ENCODE measurements at places on chromosomes 1 and 21. TPM values are rescaled to one million over a fixed set of nuclear protein-coding genes. Genes with fewer than 3 reads are reported as not detected.

DNA sequence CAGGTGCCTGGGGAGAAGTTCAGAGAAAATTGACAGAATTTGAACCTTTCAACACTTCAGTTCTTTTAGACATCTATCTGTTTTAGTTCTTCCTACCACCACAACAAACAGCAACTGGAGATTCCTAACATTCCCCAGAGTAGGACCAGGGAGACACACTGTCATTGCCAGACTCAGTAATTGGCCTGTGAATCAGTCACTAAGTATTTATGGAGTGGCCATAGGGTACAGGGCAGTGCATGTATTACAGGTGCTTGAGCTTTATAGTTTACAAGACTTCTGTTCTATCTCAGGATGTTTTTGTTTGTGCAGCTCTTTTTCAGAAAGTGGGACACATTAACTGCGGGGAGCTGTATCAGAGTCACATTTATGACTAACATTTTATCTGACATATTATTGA, 1.7 kb downstream of the CDC14A start:
- no peak for DNase-seq

DNA sequence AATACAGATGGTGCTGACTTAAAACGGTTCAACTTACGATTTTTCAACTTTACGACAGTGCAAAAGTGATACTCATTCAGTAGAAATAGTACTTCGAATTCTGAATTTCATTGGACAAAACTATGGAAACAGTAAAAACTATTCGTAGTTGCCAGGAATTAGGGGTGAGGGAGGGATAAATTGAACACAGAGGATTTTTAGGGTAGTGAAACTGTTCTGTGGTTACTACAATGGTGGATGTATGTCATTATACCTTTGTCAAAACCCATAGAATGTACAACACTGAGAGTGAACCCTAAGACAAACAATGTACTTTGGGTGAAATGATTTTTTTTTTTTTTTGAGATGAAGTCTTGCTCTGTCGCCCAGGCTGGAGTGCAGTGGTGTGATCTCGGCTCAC, 7.5 kb downstream of the DDR2 start:
- no peak for DNase-seq

Gene SELENON
- total RNA-seq, result 69.7 TPM

Gene TMEM52
- 2.4 TPM for total RNA-seq

Gene BRDT
- total RNA-seq, result not detected

Gene MANEAL
- 6.9 TPM for total RNA-seq

GRCh38 chr1:216926720-216927510, 203.7 kb upstream of the ESRRG start:
- DNase-seq, result no peak

DNA sequence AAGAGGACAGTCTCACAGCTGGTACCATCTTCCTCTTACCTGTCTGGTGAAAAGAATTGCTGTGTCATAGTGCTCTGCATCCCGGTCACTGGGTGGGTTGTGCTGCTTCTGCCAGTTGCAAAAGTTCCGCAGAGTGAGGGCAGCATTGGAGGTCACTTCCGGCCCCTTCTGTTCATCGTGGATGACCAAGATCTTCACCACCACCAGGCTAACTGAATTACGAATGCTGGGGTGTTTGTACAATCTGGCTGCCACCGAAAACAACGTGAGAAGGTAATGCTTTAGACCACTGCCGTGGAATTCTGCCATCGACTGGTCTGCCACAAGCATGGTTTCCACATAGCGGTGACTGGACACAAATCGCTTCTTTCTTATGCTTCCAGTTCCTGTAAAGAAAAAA, 2.9 kb downstream of the ADAMTS1 start:
- no peak for DNase-seq

Gene SEMA6C
- 9.1 TPM for total RNA-seq

Gene LCE1A
- total RNA-seq, result not detected

DNA sequence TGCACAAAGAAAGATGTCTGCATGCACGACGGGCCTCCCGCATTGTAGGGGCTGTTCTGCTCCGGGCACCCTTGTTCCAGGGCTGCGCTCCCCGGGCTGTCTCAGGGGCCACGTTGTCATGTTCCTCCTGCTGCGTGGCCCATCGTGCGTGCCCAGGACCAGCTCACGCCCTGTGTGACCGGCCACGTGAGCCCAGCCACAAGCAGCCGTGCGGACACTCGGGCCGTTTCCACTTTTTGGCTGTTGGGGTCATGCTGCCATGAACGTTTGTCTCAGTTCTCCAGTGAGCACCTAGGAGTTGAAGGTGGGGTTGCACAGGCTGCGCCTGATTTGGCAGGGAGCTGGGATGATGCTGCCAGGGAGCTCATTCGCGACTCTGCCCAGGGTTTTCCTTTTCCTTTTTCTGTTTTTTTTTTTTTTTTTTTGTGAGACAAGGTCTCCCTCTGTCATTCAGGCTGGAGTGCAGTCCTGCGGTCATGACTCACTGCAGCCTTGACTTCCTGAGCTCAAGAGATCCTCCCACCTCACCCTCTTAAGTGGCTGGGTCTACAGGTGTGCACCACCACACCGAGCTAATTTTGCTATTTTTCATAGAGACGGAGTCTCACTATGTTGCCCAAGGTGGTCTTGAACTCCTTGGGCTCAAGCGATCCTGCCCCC, 17.4 kb downstream of the PDXK start:
- no peak for DNase-seq

- DNase-seq, result no peak
These were observed 229.3 kb downstream of the USH2A start for GRCh38 chr1:216193839-216194443.

Gene KRTAP7-1
- not detected for total RNA-seq

- DNase-seq, result no peak
These were observed 176.5 kb downstream of the HIVEP3 start for GRCh38 chr1:41742219-41742618.

DNA sequence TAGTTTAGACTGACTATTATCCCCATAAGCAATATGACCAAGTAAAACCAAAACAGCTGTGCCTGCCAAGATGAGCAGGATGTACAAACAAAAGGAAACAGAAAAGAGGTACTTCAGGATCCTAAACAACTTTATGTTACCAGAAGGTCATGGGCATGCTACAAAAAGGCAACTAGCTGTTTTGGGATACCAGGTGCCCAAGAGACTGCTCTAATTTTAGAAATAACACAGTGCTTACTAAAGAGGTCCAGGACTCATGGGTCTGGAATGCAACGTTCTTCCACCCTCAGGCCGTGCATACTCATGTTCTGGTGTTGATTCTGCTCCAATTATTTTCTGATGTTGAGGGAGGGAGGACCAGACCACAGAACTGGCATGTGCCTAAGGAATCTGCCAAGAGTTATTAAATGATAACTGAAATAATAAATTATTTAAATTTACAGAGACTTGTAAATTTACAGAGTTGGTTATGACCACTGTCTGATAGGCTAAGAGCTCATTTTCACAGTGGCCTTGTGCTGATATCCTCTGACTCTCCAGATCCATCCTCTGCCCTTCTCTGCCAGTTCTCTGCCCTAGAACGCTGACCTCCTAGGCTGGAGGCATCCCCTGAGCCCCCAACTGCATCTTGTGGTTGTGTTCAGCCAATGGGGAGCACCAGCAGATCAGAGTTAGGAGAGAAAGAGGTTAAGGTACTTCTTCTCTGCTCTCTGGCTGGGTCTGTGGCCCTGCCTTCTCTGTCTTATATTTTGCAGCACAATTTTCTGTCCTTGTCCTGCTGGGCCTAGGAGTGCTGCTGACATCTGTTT, 37.7 kb upstream of the BCL10 start:
- no peak for DNase-seq

- no peak for DNase-seq
These were observed 79.5 kb upstream of the BACH1 start for GRCh38 chr21:29219165-29219770.

Gene PDE4B
- total RNA-seq, result 5.2 TPM

DNA sequence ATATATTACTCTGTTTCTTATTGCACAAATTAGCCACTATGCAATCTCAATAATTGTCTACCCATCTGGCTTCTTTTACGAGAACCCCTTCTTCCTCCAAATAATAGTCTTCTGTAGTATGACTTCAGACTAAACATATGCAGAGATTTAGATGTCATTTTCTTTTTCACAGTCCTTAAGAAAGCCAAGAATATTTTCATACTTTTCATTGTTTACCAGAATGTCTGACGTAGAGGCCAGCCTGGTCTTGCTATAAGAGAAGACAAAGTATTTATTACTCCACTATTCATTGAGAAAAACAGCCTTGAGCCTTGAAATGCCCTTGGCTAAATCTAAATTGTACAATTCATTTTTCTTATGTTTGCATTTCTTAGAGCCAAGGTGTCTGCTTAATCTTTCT, 714.9 kb upstream of the CXADR start:
- DNase-seq, result no peak

Gene BSND
- not detected for total RNA-seq

Gene PTPRF
- total RNA-seq, result 478 TPM

DNA sequence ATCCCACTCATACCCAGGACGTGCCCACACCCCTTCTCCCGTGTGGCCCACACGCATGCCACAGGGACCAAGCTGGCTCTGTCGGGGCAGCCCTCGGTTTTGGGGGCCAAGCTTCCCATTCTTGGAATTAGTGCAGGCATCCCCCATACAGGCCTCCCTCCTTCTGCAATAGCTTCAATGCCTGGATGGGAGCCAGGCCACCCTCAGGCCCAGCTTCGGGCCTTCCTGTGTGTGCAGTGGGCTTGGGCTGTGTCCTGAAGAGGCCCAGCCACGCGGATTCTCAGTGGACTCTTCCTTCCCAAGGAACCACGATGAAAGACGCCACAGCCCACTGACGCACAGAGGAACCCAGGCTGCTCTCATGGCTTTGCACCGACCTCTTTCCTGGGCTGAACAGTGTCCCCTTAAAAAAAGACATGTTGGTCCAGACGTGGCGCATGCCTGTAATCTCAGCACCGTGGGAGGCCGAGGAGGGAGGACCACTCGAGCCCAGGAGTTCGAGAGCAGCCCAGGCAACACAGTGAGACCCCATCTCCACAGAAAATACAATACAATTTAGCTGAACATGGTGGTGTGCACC, 3.4 kb downstream of the KRTAP10-11 start:
- no peak for DNase-seq

Gene HSPB7
- total RNA-seq, result 187 TPM

DNA sequence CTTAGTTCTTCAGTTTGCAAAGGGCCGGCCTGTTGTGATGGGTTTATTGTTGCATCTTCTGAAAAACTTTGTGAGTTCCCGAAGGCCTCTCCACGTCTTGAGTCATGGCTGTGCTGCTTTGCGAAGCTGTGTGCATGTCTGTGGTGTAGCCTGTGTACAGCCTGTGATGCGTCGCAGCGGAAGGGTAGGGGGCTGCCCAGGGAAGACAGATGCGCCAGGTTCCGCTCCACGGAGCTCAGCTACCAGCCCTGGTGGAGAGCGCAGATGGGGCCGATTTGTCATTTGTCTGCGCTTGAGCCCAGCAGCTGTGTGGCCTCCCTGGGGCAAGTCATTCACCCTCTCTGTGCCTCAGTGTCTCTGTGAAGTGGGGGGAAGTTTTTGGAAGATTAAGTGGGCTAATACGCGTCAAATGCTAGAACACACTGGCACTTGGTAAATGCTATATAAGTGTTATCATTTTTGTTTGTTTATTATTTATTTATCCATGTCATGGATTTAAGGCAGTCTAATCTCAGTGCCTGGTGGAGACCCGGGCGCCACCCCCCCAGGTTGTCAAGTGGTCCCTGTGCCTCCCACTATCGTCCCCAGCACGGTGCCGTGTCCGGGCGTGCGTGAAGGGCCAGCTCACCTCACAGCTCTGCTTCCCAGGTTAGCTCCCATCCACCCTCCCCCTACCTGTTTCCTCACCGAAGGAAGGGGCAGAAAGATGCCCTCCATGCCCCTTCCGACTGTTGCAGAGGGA, 8.4 kb downstream of the PDE9A start:
- no peak for DNase-seq

- no peak for DNase-seq
These were observed 50.9 kb downstream of the NTMT2 start for GRCh38 chr1:170196490-170197236.

- no peak for DNase-seq
These were observed 52.2 kb downstream of the MAP3K7CL start for GRCh38 chr21:29182691-29183092.

GRCh38 chr21:33857846-33858666, 57.5 kb downstream of the ATP5PO start:
- no peak for DNase-seq

Gene LHX4
- total RNA-seq, result 0.03 TPM

GRCh38 chr1:172902861-172903381, 147.8 kb downstream of the TNFSF18 start:
- no peak for DNase-seq

- no peak for DNase-seq
These were observed 12.1 kb upstream of the SGIP1 start for GRCh38 chr1:66521721-66522365.

DNA sequence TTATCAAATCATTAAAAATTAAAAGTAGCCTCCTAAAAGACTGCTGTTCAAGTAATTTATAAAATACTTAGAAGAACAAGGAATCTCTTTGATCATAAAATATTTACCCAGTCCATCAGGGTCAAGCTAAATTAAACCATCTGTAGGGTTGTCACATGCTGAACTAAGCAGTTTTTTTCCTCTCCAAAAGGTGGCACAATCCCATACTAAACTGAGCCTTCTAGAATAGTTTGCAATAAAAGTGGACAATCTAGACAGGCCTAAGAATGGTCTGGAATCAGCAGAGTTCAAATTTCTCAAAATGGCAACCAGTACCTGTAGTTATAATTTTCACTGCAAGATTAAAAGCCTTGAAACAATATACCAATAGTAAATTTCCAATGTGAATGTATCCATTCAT, 194.8 kb downstream of the EIF4G3 start:
- no peak for DNase-seq

GRCh38 chr1:21579791-21580190, 70.6 kb downstream of the ALPL start:
- DNase-seq, result no peak

Gene PAQR6
- 7.6 TPM for total RNA-seq

- DNase-seq, result no peak
These were observed 255.5 kb downstream of the KCNJ6 start for GRCh38 chr21:37660709-37661108.

DNA sequence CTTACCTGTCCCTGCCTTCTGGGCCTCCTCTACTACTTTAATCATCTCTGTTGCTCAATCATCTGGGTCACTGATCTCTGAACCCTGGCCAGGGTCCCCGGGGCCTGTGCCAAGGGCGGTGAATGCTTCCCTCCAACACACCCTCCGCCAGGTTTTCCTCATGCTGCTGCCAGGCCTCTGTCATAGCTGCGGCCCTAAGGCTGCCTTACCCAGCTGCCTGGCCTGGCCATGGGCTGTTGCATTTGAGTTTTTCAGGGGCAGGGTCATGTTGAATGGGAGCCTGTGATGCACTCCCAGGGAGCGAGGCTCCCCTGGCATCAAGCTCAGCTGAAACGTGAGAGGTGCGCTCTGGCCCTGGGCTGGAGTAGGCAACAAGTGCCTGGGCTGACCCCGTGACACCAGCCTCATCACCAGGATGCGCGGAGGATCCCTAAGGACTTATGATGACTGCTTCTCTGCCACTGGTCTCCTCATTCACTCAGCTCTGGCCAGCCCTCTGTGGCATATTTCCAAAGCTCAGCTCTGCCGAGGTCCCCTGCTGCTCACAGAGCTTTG, 7.6 kb downstream of the EDN2 start:
- peak; percentile 83 for DNase-seq

Gene PSMG1
- 22.6 TPM for total RNA-seq

Measured in mucosa of gallbladder (tissue), 1 donor.